GOT3 (cell line): ENCODE measurements at places on chromosomes 2 and 18.

- DNase-seq: no peak
Measured at GRCh38 chr2:208315081-208315788, 49.2 kb downstream of the PIKFYVE start.

GRCh38 chr2:8022908-8023640, 658.8 kb upstream of the ID2 start:
- no peak for DNase-seq

- DNase-seq: no peak
Measured at GRCh38 chr18:69830189-69830588, 117.5 kb downstream of the CD226 start.

DNA sequence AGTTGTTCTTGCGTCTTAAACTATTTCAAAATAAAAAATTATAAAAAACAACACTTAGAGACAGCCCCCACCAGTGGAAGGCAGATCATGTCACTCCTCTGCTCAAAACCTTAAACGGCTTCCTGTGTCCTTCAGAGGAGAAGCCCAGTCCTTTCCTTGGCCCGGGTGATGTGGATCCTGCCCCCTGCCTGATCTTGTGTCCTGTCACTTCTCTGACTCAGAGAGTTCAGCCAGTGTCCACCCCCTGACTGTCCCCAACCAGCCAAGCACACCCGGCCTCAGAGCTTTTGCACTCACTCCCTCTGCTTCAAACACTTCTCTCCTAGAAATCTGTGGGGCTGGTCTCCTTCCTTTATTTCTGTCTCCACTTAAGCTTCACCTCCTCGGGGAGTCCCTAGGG, 35.4 kb downstream of the TOGARAM2 start:
- DNase-seq: no peak

- no peak for DNase-seq
Measured at GRCh38 chr18:79940814-79941472, 10.5 kb downstream of the SLC66A2 start.

- no peak for DNase-seq
Measured at GRCh38 chr2:20225294-20226151, 593 bp upstream of the SDC1 start.
